Gastrocnemius medialis (tissue), 4 donors: ENCODE measurements at places on chromosomes 5 and 9.

- no peak for DNase-seq
Measured at GRCh38 chr9:84615544-84615943, 54.0 kb upstream of the NTRK2 start.

DNA sequence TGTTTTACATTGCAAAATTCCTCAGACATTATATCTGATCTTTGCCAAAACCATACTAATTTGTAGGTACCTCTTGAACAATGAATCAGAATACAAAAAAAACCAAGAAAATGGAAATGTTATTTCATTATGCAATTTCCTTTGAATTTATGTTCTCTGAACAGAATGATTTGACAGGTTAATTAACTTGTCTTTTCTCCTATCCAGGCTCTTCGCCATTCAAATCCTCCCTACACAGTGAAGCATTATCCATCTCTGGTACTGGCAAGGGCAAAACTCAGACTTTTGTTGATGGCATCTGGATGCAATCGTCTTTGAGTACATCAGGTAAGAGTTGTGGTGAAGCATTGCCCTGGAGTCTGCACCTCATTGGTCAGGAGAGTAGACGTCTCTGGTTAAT, 655.7 kb upstream of the ITGA1 start:
- DNase-seq: no peak

DNA sequence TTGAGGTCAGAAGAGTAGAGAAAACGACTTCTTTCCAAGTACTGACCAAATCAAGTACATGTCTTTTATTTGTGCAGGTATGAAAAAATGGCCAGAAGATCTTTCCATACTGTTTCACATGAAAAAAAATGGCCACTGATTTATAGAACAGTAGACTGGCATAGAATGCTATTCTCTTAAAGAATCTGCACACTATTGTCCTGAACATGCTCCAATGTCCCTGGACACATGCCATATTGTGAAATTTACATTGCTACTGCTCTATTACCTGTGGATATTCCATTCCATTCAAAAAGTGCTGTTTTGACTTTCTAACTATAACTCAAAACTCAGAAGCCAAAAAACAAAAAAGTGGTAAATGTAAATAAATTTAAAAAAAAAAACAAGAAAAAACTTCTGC, 60.6 kb downstream of the FBXL17 start:
- DNase-seq: no peak

- DNase-seq: no peak
Measured at GRCh38 chr5:56457887-56458812, 225.0 kb upstream of the ANKRD55 start.

DNA sequence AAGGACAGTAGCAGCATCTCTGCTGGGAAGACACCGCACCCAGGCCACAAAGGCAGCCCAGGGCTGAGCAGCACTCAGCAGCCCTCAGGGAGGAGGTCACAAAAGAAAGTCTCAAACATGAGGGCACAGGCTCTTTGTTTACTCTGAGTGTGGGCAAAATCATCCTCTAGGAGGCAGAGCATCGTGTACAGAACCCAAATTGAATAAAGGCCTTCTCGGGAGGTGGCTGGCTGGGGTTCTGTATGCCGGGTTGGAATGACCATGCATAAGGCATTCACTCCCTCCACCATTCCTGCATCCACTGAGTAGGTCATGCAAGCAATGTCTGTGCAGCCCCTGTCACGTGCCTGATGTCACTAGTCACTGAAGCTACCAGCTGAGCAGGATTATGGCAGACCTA, 412.8 kb downstream of the SPOCK1 start:
- DNase-seq: no peak

DNA sequence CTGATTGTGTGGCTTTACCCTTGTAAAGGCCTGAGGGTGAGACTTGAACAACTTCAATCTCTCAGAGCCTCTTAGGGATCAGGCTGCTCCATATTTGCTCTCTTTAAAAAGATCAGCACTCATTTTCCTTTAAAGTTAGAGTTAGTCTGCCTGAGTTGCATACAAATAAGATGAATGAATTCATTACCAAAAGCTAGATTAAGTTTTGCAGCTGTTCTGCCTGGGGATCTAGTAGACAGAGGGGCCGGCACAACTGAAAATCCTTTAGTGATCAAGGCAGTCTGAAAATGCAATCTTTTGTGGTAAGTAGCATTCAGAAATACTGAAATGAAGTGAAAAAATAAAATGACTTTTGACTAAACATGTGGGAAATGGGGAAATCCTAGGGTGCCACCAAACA, 264.0 kb downstream of the MAN2A1 start:
- DNase-seq: no peak

DNA sequence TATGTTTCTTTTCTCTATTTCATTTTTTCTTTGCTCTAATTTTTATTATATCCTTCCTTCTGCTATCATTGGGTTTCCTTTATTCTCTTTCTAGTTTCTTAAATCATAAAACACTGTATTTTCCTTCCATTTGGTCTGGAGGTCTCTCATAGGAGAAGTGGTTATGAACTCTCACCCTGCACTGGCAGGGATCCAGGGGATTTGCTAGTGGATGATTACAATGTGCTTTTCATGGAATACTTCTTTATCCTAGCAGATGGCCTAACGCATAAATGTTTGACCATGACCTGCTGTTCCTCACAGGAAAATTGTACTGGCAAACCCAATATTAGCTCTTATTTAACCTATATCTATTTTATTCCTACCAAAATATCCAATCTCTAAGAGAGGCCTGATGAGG, 31.5 kb upstream of the SGCD start:
- DNase-seq: no peak

DNA sequence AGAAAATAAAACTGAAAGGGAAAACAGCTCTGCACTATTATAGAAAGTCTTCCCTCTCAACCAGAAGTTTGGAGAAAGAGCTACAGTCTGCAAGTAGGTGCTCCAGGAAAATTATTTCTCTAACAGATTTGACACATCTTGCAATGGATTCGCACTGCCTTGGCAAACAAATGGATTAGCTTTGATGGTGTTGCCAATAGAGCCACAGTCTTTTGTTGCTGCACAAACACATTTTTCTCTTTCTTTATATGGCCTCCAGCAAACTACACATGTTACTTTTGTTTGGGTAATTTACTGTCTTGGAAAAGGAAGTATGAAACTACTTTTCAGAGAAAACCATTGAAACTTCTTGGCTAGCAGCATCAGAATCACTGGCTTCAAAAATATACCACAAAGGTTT, 523.1 kb downstream of the EFNA5 start:
- DNase-seq: no peak

GRCh38 chr5:103569313-103570060, 6.9 kb upstream of the NUDT12 start:
- DNase-seq: no peak

DNA sequence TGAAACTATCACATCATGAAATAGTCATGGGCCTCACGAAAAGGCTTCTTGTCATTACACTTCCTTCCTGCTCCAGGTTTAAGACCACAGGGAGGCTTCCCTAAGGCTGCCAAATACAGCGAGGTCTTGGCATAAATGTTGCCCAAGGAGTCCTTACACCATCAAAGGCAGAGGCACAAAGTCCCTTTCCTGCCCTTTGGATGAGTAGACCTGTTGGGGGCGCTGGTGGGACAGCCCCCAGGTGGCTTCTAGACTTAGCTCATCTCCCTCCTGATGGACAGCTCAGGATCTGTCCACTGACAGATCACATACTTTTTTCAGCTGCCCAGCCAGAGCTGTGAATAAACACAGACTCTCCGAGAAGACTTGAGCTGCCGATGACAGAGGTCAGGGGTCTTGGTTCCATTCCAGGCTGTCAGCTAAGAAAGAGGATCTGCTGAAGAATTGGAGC, 15.5 kb upstream of the MEGF9 start:
- no peak for DNase-seq

- no peak for DNase-seq
Measured at GRCh38 chr5:167511-167910, 23.8 kb upstream of the LRRC14B start.

DNA sequence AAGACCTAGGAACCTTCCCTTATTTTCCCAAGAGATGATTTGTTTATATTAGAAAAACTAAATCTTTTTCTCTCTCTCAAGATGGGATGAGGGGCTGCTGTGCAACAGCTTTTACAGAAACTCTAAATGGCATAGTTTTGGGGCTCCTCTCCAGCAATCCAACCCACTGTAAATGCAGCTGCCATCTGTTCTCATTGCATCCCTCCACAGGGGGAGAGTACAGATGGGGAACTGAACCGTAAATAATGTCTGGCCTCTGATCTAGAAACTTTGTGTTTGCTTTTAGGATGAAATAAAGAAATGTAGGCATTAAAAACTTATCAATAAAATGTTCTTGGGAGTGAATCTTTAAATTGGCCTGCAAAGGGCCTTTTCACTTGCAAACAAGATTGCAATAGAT, 291.4 kb downstream of the MCTP1 start:
- DNase-seq: no peak

GRCh38 chr9:77463151-77463550, 185.0 kb downstream of the GNA14 start:
- DNase-seq: no peak

DNA sequence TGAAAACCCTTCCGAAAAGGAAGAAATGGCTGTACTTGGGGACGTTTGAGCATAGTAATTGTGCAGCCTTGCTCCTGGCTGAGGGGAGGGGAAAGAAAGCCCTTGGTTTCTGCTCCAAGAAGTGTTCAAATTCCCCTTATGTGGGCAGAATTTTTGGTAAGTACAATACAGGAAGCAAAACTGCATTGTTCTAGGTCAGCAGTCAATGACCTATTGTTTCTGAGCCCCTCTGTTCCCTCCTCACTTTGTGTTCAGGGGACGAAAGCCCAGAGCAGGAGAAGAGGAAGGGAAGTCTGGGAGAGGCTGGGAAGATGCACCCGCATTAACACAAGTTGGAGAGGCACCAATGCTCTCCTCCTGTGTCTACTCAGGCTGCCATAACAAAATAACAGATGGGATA, 11.9 kb downstream of the BASP1 start:
- no peak for DNase-seq

GRCh38 chr9:79660615-79661014, 88.8 kb downstream of the TLE4 start:
- DNase-seq: no peak

GRCh38 chr9:131258698-131259431, 17.4 kb downstream of the FAM78A start:
- no peak for DNase-seq

DNA sequence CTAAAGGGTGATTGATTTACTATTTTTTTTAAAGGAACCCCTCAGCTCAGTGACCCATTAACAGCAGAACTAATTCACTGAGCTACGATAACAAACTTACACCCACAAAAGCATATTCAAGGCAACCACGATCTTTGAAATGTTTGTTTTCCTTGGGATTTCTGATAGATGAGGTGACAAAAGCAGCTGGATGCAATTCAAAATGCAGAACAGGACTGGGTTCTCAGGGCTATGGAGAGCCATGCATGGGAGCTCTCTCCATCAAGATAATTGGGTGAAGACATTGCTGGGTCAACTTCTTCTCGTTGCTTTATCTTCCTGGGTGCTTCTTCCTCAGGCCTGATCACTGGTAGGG, 60.1 kb downstream of the PAPPA start:
- DNase-seq: no peak

DNA sequence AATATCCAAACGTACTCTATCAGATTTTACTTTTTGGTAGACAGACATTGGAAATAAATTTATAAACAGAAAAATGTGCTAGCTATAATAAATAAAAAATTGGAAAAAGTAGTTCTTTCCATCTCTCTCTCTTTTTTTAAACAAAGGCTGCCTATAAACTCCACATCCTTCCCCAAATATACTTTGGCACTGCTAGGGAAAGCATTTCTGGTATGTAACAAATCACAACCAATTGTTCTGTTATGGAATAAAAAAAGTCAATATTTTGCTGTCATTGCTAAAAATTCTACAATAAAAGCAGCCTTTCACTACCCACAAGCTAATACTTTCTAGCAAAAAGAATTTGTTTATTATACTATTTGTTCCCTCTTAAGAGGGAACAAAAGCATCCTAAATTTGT, 169.2 kb upstream of the TARS1 start:
- no peak for DNase-seq

GRCh38 chr5:109876030-109876725, 186.5 kb downstream of the MAN2A1 start:
- no peak for DNase-seq

- DNase-seq: no peak
Measured at GRCh38 chr9:137148661-137149060, 9.7 kb downstream of the GRIN1 start.

DNA sequence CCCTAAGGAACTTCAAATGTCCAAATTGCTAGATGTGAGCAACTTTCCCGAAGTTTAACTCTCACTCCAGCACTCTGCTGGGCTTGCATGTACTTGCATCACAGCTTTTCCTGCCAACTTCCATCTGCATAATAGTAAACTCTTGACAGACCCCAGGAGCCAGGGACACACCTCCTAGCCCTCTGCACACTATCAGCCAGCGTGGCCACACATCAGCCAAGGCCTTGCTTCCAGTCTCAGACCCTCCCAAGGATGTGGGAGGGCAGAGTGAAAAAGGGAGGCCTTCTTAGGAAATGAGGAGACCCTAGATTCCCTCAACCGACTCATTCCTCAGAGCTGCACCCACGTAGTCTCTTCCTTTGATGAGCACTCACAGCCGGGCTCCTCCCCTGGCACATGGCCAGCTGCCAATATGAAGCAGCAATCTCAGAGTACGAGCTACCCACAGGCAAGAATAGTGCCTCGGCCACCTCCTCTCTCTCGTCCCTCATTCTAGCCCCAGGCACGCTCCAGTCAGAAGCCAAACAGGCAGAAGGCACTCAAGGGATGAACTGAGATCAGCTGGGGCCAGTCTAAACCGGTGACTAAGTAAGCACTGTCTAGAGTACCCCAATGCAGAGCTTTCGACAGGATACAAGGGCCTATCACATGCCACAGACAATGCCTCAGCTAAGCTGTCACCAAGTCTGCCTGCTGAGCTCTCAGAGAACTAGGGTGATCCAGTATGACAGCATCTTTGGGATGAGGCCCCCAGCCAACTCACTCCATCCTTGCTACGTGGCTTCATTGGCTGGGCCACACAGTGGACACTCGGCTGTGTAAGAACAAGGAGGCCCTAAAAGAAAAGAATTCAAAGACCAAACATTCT, 2.3 kb downstream of the P4HA2 start:
- DNase-seq: peak; percentile 45
